Activated CD4-positive, CD25-positive, alpha-beta regulatory T cell treated with anti-CD3 and anti-CD28 coated beads, Interleukin-2, amount 50 U/mL, for 72 hours (primary cell): ENCODE measurements at places on chromosomes 3 and 15.

GRCh38 chr3:8220291-8220690 is 281.3 kb upstream of the LMCD1 start:
- DNase-seq, result no peak

- no peak for DNase-seq
Observed at GRCh38 chr3:158452334-158452733, 118.7 kb upstream of the MLF1 start.

DNA sequence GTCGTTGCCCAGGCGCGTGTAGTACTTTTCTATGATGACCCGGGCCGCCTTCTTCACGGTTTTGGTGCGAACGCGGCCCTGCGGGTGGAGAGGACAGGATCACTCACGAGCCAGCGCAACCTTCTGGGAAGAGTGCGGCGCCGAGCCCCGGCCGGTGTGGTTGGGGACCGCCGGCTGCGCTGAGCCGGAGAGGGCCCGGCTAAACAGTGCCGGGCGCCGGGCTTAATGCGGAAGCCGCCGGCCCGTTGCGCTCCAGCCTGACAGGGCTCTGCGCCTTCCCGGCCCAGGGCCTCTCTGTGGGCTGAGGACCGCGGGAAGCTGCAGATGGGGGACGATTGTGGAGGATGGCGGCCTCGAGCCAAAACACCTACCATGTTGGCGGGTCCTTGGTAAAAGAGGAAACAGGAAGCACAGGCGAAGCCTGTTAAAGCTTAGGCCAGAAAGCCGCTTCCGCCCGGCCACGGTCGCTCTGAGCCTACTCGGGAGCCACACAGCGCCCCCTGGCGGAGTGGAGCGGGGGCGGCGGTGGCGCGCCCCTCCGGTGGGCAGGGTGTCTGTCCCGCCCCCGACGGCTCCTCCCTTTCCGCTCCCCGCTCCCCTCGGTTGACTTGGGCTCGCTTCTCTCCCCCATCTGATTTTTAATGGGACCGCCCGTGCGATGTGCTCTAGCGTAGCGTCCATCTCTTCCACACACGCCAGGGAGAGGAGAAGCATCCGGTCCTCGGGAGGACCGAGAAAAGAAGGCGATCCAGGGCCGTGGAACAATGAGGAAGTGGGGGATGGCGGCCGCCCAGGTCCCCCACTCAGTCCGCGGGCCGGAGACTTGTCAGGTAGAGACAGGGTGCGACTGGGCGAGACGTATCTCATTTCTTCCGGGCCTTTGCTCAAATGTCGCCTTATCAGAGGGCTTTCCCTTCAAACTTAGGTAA is at the start of gene RPS17:
TSS of gene RPS17 (minus strand) at position 403 of the 929 bp plus-strand sequence. CDS start at position 374, 29 bp downstream.
- DNase-seq, result peak; percentile 99

DNA sequence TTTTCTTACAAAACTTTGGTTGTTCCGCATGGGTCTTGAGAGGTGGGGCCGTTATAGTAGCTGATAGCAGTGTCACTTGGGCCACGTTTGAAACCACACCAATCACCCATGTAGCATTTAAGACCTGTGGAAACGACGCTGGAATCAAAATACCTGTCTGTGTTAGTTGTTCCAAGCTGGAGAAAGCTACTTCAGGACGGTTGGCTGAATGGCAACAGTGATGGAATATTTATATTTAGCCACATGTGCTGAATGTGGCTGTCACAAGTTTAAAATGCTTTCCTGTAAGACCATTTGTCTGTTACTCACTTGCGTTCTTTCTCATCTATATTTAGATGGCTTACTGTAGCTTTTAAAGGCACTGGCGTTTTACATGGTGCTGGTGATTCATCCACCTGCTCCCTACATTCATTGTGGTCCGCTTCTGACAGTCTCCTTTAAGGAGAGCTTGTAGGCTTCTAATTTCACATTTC is 1.4 kb downstream of the DNAJA4 start:
- no peak for DNase-seq

DNA sequence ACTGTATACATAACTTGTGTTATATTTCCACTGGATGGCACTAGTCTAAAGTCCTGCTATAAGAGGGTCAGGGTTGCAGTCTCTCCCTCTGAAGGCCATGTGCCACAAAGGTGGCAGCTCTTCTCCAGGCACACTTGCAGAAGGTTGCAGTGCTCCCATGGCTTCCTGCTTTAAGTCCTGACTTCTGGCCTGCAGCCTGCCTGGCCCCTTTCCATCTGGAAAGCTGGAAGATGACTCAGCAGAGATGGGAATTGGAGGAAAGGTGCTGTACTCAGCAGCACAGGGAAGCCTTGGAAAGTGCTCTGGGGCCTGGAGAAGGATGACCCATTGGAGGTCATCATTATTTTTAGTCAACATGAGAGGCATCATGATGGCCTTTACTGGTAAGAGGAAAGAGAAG is 40.9 kb upstream of the MRPL3 start:
- DNase-seq, result no peak

DNA sequence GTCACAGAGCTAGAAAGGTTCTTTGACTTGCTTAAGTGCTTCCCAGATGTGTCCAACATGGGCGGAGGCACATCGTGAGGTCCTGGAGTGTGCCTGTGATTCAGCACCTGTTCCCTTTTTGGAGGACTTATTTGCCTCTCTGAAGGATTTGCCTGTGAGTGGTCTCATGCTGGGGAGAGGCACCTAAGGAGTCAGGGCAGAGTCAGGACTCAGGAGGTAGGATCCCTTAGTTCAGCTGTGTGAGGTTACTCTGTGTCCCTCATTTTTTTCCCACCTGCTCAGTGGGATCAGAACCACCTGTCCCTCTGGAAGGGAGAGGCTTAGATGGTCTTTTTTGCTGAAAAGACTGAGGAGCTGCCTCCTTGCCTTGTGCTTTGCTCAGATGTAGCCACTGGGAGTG is 3.0 kb downstream of the ZNF589 start:
- DNase-seq, result no peak

- no peak for DNase-seq
Observed at GRCh38 chr3:5110337-5110736, 11.8 kb upstream of the ARL8B start.
